Muscle of leg (tissue), 16 donors: ENCODE measurements at places on chromosomes 3 and 15. TPM values are rescaled to one million over a fixed set of nuclear protein-coding genes. Genes with fewer than 3 reads are reported as not detected.
A peak's percentile ranks its signal among the peaks of the same experiment; 100 is the strongest.

DNA sequence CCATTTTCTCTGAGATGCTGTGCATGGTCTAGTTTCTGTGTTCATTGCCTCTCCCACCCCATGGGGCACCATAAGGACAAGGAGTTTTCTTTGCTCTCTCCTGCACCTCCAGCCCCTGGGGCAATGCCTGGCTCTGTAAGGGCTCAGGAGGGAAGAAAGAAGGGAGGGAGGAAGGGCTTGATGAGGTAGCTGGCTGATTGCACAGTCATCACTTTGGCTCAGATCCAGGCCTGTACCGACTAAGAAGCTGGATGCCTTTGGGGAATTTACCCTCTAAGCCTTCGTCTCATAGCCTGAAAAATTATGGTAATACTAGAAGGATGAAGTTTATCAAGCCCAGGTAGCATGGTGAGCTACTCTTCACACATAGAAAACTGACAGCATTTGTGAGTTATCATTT lies 382.9 kb downstream of the GABRG3 start:
- DNase-seq, result no peak
- H3K36me3 ChIP-seq, result no peaks in the 10 kb centered on the region
- H3K4me1 ChIP-seq, result no peaks in the 10 kb centered on the region
- peaks cover 2% of the 10 kb centered on the region for H3K27me3 ChIP-seq
- no peak overlapping the region for H3K27ac ChIP-seq

GRCh38 chr3:65277798-65278197 lies 590.0 kb upstream of the ADAMTS9 start:
- H3K27ac ChIP-seq, result no peak overlapping the region
- H3K4me3 ChIP-seq, result no peak overlapping the region
- no peaks in the 10 kb centered on the region for H3K4me1 ChIP-seq
- no peak for DNase-seq
- no peaks in the 10 kb centered on the region for H3K36me3 ChIP-seq
- H3K27me3 ChIP-seq, result no peaks in the 10 kb centered on the region

The EPHA3 gene
- total RNA-seq, result 25.4 TPM

The KIF23 gene
- total RNA-seq, result 16.5 TPM

The GPR15 gene
- not detected for total RNA-seq

The HIGD2B gene
- not detected for total RNA-seq

DNA sequence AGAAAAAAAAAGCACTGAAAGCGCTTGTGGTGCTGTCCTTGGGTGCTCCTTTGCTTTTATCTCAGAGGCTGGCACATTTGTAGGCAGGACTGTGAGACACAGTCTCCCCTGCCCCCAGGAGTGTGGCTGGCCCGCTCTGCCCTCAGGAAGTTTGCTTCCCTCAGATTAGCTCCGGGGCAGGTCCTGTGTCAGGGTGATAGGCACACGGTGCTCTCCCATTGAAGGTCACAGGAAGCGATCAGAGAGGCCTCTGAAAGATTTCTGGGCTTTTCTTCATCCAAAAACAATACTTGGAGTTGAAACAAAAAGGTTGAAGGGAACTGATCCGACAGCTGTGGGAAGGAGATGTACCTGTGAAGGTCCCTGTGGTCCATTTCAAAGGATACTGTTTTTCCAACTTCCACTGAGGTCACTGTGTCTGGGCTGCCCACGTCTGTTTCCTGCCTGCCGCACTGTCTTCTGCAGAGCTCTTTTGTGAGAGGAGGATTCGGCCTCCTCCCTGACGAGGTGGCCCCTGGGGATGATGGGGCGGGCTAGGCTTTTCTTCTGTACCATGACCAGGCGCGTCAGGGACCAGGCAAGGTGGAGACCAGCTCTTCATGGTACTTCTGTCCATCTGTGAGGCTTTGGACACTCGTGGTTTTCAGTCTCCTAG lies 330.5 kb upstream of the CTDSPL start:
- DNase-seq, result no peak
- H3K36me3 ChIP-seq, result peaks cover 53% of the 10 kb centered on the region
- H3K27me3 ChIP-seq, result no peaks in the 10 kb centered on the region
- H3K4me1 ChIP-seq, result peaks cover 15% of the 10 kb centered on the region
- no peak overlapping the region for H3K4me3 ChIP-seq

The RPUSD2 gene
- 11.0 TPM for total RNA-seq

- H3K27ac ChIP-seq, result peak overlapping the region; percentile 35
- H3K36me3 ChIP-seq, result no peaks in the 10 kb centered on the region
- DNase-seq, result peak; percentile 76
- H3K27me3 ChIP-seq, result no peaks in the 10 kb centered on the region
These were observed 51.7 kb upstream of the USP3 start for GRCh38 chr15:63452552-63453136.

- peaks cover 25% of the 10 kb centered on the region for H3K36me3 ChIP-seq
- peak overlapping the region; percentile 98 for H3K4me3 ChIP-seq
- no peak overlapping the region for H3K27ac ChIP-seq
- no peaks in the 10 kb centered on the region for H3K27me3 ChIP-seq
- peaks cover 19% of the 10 kb centered on the region for H3K4me1 ChIP-seq
These were observed 1.1 kb downstream of the EAF1 start for GRCh38 chr3:15428539-15428938.

The CHRFAM7A gene
- 0.62 TPM for total RNA-seq

DNA sequence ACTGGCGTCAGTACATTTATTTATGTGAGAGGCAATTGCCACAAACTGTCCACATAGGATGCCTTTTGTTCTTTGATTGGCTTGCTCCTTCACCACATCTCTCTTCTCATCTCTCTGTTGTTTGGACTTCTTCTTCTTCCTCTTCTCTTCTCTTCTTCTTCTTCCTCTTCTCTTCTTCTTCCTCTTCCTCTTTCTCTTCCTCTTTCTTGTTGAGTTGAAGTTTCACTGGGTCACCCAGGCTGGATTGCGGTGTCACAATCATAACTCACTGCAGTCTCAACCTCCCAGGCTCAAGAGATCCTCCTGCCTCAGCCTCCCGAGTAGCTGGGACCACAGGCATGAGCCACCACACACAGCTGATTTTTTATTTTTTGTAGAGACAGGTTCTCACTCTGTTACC lies 67.7 kb upstream of the GSK3B start:
- H3K27ac ChIP-seq, result no peak overlapping the region
- H3K27me3 ChIP-seq, result no peaks in the 10 kb centered on the region
- no peaks in the 10 kb centered on the region for H3K36me3 ChIP-seq
- no peaks in the 10 kb centered on the region for H3K4me1 ChIP-seq

The TIMP4 gene
- 2.8 TPM for total RNA-seq

DNA sequence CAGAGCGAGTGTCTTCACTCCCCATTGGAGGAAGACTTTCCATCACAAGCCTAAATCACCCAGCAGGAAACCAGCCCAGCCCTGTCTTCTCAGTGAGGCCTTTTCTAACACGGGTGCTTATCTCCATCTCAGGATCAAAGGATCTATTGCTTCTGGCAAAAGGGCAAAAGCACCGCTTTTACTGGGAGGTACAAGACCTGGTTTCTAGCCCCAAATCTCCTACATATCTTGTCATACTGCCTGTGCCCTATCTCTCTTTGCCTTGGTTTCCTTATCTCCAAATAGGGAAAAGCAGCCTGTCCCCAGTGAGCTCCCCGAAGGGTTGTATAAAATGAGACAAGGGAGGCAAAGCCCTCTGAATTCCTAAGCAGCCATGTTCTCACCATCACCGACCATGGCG lies 5.2 kb downstream of the GLB1 start:
- H3K27ac ChIP-seq, result no peak overlapping the region
- peaks cover 32% of the 10 kb centered on the region for H3K36me3 ChIP-seq
- H3K4me1 ChIP-seq, result peaks cover 10% of the 10 kb centered on the region
- H3K4me3 ChIP-seq, result no peak overlapping the region
- H3K27me3 ChIP-seq, result no peaks in the 10 kb centered on the region

DNA sequence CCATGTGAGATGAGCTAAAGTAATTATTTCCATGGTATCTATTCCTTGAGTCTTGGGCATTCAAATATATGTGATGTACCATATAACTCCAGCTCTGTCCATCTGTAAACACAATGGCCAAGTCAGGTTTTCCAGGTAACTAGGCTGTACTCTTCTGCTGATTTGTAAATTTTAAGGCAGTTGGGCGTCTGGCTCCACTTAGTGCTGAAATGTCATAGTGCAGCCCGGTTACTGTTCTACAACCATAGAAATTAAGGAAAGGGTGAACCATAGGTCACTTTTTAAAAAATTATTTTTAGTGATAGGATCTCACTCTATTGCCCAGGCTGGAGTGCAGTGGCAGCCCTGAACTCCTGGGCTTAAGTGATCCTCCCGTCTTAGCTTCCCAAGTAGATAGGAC lies 44.7 kb upstream of the GOLM2 start:
- no peaks in the 10 kb centered on the region for H3K4me1 ChIP-seq
- H3K36me3 ChIP-seq, result no peaks in the 10 kb centered on the region
- H3K27me3 ChIP-seq, result no peaks in the 10 kb centered on the region
- H3K27ac ChIP-seq, result no peak overlapping the region
- DNase-seq, result no peak

DNA sequence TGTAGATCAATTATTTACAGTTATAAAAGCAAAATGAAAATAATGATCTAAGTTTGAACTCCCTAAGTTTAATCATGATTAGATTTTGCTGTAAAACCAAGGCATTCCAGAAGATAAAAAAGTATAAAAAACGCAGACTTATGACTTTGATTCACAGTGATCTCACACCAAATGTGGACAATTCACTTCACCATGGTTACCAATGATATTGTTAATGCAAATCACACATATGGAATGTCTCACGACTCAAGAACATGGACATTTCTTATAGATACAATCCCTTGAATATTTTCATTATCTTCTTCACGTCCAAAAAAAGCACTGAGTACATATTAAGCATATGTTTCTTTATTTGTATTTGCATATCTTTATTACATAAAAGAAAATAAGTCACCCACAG lies 1054.2 kb downstream of the NAALADL2 start:
- no peaks in the 10 kb centered on the region for H3K4me1 ChIP-seq
- H3K4me3 ChIP-seq, result no peak overlapping the region
- DNase-seq, result peak; percentile 23
- H3K27me3 ChIP-seq, result no peaks in the 10 kb centered on the region
- no peak overlapping the region for H3K27ac ChIP-seq
- no peaks in the 10 kb centered on the region for H3K36me3 ChIP-seq

GRCh38 chr3:172868582-172869200 lies 118.2 kb downstream of the ECT2 start:
- DNase-seq, result no peak
- no peak overlapping the region for H3K4me3 ChIP-seq
- no peaks in the 10 kb centered on the region for H3K27me3 ChIP-seq

The FMN1 gene
- 1.6 TPM for total RNA-seq

GRCh38 chr15:36330598-36330997 lies 248.8 kb upstream of the CDIN1 start:
- no peak overlapping the region for H3K27ac ChIP-seq
- no peak overlapping the region for H3K4me3 ChIP-seq
- DNase-seq, result no peak
- H3K36me3 ChIP-seq, result no peaks in the 10 kb centered on the region

GRCh38 chr3:71725271-71725991 lies at the start of gene EIF4E3:
TSS of gene EIF4E3 (minus strand) at chr3:71725402. CDS start at chr3:71725367, 35 bp downstream.
- peak; percentile 66 for DNase-seq
- H3K36me3 ChIP-seq, result no peaks in the 10 kb centered on the region
- H3K27ac ChIP-seq, result no peak within 1 kb of the TSS
- peak within 1 kb of the TSS; percentile 51 for H3K4me3 ChIP-seq
- H3K27me3 ChIP-seq, result peaks cover 11% of the 10 kb centered on the region

- H3K4me1 ChIP-seq, result peaks cover 13% of the 10 kb centered on the region
These were observed 33.5 kb upstream of the SPATA12 start for GRCh38 chr3:57026944-57027343.

DNA sequence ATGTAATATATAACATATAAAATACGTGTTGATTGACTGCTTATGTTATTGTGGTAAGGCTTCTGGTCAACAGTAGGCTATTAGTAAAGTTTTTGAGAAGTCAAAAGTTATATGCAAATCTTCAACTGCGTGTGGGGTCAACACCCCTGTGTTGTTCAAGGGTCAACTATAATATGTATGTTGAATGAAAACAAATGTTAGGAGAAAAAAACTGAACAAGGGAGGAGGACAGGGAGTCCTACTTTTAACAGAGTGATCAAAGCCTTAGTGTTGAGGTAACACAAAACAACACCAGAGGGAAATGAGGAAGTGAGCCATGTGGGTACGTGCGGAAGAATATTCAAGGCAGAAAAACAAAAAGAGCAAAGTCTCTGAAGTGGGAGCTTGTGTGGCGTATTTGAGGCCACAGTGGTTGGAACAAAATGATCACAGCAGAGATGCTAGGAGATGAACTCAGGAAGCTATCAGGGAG lies 62.5 kb downstream of the SFMBT1 start:
- H3K27me3 ChIP-seq, result no peaks in the 10 kb centered on the region
- peak; percentile 45 for DNase-seq
- no peak overlapping the region for H3K4me3 ChIP-seq
- no peak overlapping the region for H3K27ac ChIP-seq
- no peaks in the 10 kb centered on the region for H3K4me1 ChIP-seq
- H3K36me3 ChIP-seq, result no peaks in the 10 kb centered on the region

The PSTPIP1 gene
- 2.3 TPM for total RNA-seq

The PLSCR2 gene
- total RNA-seq, result not detected

DNA sequence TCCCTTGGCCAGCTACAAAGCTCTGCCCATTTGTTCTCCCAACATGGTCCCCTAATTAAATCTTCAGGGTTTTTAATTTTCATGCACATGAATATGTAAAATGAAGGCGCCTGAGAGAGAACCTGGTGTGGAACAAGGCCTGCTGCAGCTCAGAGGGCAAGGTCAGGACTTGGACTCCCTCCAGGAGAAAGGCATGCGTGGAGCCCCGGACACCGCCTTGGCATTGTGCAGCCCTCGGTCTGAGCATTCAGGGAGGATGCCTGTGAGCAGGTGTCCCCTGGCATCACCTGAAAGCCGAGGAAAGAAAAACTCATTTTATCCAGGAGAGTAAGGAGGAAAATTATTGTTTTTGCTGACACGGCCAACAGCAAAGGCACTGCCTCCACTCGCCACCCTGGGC lies 33.8 kb upstream of the EPHB1 start:
- no peaks in the 10 kb centered on the region for H3K27me3 ChIP-seq
- H3K27ac ChIP-seq, result no peak overlapping the region
- no peaks in the 10 kb centered on the region for H3K36me3 ChIP-seq
- no peak for DNase-seq

The AGBL1 gene
- 18.1 TPM for total RNA-seq

GRCh38 chr3:71680603-71681002 lies 44.6 kb downstream of the EIF4E3 start:
- no peak for DNase-seq
- H3K27ac ChIP-seq, result no peak overlapping the region
- no peaks in the 10 kb centered on the region for H3K36me3 ChIP-seq
- no peaks in the 10 kb centered on the region for H3K4me1 ChIP-seq

DNA sequence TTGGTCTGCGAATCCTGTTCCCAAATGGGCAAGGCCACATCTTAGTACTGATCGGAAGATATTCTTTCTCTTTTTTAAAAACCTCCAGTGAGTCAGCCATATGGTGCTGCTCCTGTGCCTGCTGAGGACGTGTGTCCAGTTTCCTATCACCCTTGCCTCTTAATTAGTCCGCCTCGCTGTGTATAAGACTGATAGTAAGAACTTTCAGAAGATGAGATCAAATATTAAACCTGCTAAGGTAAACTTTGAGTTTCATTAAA lies 612 bp downstream of the UBA5 start:
- H3K4me1 ChIP-seq, result peaks cover 2% of the 10 kb centered on the region
- DNase-seq, result no peak
- peak overlapping the region; percentile 69 for H3K4me3 ChIP-seq
- no peaks in the 10 kb centered on the region for H3K27me3 ChIP-seq
- no peaks in the 10 kb centered on the region for H3K36me3 ChIP-seq

- H3K27me3 ChIP-seq, result no peaks in the 10 kb centered on the region
- H3K36me3 ChIP-seq, result no peaks in the 10 kb centered on the region
- H3K4me1 ChIP-seq, result peaks cover 23% of the 10 kb centered on the region
- DNase-seq, result peak; percentile 40
- H3K27ac ChIP-seq, result no peak overlapping the region
These were observed 51.0 kb downstream of the NR1D2 start for GRCh38 chr3:23996095-23996524.

The CCDC13 gene
- total RNA-seq, result 0.35 TPM

GRCh38 chr3:105559856-105560255 lies 193.1 kb downstream of the ALCAM start:
- no peaks in the 10 kb centered on the region for H3K4me1 ChIP-seq
- no peaks in the 10 kb centered on the region for H3K27me3 ChIP-seq
- no peak overlapping the region for H3K27ac ChIP-seq
